ENCODE measurements at places on chromosomes 3 and 15. TPM values are rescaled to one million over a fixed set of nuclear protein-coding genes. Genes with fewer than 3 reads are reported as not detected.

DNA sequence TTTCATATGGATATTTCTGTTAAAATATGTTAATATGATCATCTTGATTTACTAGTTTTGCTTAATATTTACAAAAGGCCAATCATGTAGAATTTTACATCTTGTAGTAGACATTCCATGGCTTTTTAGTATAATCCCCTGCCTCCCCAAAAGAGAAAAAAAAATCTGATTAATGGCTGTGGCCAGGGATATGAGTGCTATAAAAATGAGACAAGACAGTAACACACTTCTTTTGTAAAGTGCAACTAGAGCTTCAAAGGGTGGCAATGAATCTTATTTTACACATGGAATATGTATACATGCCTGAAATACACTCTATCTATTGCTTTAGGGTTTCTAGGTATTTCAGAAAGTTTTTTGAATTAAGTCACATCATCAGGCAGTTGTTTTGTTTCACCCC, 112.2 kb upstream of the NANOGP8 start:
- no peak for DNase-seq

GRCh38 chr15:89833966-89834365, 19.3 kb upstream of the ANPEP start:
- no peak for DNase-seq

GRCh38 chr3:79884354-79884753, 116.6 kb upstream of the ROBO1 start:
- DNase-seq, result no peak

- DNase-seq, result no peak
Measured at GRCh38 chr3:141427764-141428163, 59.1 kb upstream of the RASA2 start.

DNA sequence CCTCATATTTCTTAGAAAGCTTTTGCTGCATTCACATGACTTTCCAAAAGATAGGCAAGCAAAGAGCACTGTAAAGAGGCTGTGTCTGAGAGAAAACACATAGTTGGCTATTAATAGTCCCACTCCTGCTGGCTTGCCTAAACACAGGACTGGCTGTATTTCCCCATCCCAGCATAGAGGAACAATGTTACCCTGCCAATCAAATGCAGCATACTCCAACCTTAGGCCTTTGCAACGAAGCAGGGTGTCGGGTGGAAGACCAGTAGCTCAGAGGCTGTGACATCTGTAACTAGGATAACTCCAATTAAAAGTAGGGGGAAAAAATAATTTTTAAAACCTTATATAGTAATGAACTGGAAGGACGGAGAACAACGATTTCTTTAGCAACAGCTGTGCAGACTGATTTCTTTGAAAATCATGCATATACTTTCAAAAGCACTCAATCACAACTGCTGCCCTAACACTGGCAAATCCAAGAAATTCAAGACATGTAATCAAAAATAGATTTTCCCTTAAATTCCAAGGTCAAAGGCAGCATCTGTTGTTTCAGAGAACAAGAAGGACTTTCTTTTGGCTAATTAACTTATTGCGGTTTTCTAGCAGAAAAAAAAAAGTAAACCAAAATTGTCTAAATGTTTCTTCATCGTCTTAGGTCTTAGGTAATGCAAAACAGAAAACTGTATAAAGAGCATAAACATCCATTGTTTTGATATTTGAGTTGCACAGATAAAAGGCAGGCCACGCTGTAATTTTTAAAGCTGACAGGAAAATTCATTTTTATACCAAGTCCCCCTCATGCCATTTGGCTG, 139.3 kb downstream of the TNIK start:
- no peak for DNase-seq

DNA sequence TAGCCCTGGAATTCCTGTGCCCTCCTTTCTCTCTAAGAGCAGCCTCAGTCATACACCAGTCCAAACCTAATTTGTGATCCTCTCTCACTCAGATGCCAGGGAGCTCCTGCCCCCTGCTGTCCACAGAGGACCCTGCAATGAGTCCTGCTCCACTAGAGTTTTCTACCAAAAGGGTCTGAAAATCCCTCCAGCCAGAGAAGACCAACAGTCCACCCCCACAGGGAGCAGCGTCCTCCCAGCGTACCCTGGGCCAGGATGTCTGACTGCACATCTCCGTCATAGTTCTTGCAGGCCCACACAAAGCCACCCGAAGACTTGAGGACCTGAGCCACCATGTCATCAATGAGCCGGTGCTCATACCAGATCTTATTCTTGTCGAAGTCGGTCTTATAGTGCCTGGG, 15.4 kb downstream of the IDH2 start:
- DNase-seq, result no peak

DNA sequence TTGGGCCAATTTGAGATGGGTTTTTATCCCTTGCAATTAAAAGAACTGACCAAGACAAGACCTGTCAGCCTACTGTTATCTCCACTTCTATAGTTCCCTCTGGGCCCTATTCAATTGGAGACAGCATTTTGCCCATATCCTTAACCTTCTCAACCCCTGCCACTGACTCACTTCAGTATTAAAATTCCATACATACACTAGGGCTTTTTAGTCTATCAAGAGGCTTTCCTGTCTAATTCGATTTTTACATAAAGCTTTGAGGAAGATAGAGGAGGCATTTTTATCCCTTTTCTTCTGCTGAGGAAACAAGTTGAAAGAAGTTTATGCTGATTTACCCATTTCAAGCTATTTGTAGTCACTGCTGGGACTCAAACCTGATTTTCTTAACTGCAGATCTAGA, 51.1 kb downstream of the GTF2E1 start:
- DNase-seq, result no peak

SORD gene
- total RNA-seq, result 30.5 TPM
